Glutamatergic neuron (in vitro differentiated cells): ENCODE measurements at places on chromosomes 13 and 19.

DNA sequence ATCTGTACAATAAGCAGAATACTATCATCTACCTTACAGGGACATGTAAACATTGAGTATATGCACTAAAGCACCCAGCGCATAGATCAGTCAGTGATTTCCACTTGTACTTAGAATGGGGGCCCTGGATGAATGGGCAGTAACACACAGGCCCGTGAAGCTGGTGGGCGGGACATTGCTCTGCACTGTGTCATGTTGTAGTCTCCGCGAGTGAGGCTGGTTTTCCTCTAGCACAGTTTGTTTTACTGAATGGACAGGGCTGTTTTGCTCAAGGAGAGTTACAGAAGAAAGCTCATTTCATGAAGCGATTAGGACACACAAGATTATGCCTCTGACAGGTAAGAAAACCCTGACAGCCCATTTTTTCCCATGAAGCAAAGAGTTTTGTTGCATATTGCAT, 86.4 kb upstream of the SOX21 start:
- H3K27me3 ChIP-seq = peaks cover 1% of the 10 kb centered on the region
- H3K4me3 ChIP-seq = no peak overlapping the region
- no peaks in the 10 kb centered on the region for H3K36me3 ChIP-seq

DNA sequence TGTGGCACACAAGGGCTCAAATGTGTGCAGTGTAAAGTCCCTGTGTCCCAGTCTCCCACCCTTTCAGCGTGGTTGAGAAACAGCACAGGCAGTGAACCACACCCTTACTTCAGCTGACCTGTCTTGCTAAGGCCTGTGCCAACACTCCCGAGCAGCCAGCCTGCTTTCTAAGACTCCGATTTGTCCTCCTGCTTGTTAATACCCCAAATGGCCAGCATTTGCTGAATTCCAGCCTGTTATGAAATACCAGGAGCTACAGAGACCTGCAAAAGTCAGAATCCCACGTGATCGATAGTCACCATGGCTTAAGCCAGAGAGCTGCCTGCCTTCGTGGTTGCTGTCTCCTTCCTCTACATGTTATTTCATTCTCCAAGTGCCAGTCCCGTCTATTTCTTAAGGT, 200.5 kb downstream of the FGF9 start:
- H3K36me3 ChIP-seq = no peaks in the 10 kb centered on the region
- H3K27ac ChIP-seq = no peak overlapping the region
- peaks cover 11% of the 10 kb centered on the region for H3K4me1 ChIP-seq

DNA sequence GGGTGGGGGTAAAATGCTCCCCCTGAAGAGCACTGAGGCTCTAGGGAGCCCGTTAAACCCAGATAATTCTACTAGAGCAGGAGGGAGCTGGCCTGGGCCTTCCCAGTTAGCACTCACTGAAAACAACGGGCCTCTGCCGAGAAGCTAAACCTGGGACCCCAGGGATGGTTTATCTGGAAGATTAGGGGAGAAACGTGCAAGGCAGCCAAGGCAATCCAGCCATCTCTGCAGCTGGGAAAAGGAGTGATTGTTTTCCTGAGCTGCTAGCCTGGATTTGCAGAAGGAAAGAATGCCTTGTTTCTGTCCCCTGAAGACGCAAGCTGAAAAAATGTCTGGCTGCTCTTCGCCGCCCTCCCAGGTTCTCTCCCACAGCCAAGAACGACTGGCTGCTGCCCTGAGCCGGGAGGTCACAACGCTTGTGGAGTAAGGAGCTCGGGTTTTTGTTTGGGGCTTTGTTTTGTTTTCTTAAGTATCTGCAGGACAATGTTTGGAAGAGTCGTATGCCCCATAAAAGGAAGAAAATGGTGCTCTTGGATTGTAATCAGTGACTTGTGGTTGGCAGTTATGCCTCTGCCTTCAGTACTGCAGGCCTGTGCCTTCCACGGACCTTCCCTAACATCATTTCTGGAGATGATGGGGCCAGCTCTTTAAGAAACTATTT, 31.5 kb downstream of the COL4A2 start:
- no peak for DNase-seq
- no peak overlapping the region for H3K4me3 ChIP-seq
- no peak overlapping the region for H3K27ac ChIP-seq
- peaks cover 13% of the 10 kb centered on the region for H3K4me1 ChIP-seq

- DNase-seq = no peak
- H3K4me3 ChIP-seq = peak overlapping the region; percentile 75
- peaks cover 19% of the 10 kb centered on the region for H3K27me3 ChIP-seq
- H3K27ac ChIP-seq = peak overlapping the region; percentile 97
- H3K36me3 ChIP-seq = no peaks in the 10 kb centered on the region
Observed at GRCh38 chr19:30371161-30371836, 885 bp upstream of the ZNF536 start.

DNA sequence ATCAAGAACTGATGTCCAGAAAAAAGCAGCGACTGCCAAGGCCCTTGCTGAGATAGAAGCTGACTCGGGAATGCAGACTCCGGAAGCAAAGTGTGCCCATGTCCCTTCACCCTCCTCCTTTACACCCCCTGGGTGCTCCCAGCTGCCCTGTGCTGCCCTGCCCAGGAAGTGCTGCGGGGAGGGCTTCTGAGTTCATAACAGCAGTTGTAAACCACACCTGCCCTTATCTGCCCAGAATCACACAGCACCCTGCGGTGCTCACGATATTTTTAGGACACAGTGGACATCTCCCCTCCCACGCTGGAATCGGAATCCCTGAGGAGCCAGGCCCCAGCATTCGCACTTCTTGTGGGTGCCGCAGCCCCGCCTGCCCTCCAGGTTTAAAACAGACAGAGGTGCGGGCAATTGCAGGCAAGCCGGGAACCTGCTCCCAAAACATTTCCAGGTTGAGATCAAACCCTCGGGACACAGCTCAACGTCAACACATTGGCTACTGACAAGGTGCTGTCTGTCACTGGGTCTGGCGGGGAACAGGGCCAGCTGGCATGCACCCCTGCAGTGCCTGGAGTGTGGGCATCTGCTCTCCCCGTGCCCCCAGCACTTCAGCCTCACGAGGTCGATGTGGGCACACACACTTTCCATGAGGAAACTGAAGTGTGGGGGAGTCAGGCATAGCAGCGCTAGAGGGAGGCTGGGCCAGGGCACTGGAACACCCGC, 36.8 kb downstream of the RAB20 start:
- no peaks in the 10 kb centered on the region for H3K36me3 ChIP-seq
- H3K27me3 ChIP-seq = peaks cover 2% of the 10 kb centered on the region
- no peak overlapping the region for H3K27ac ChIP-seq
- H3K4me1 ChIP-seq = peaks cover 17% of the 10 kb centered on the region
- no peak for DNase-seq
- no peak overlapping the region for H3K4me3 ChIP-seq

DNA sequence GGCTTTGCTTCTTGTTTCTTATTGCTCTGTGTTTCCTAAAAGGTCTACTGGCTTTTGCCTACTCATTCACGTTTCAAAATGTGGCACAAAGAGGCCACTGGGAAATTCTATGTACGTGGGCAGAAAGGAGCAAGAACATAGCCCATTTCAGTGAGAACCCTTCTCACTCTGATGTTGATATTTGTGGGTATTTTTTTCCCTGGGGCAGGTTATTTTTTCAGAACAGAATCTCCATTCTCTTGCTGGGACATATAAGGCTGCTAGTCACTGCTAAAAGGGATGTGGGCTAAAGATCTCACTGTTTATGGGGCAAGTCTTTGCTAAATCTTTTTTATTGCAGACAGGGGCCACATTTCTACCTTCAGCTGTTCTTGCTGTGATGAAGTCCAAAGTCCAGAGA, 27.1 kb downstream of the EDNRB start:
- no peak for DNase-seq
- no peaks in the 10 kb centered on the region for H3K36me3 ChIP-seq
- H3K4me1 ChIP-seq = peaks cover 18% of the 10 kb centered on the region
- peak overlapping the region; percentile 19 for H3K27ac ChIP-seq
- peak overlapping the region; percentile 16 for H3K4me3 ChIP-seq
- H3K27me3 ChIP-seq = no peaks in the 10 kb centered on the region

DNA sequence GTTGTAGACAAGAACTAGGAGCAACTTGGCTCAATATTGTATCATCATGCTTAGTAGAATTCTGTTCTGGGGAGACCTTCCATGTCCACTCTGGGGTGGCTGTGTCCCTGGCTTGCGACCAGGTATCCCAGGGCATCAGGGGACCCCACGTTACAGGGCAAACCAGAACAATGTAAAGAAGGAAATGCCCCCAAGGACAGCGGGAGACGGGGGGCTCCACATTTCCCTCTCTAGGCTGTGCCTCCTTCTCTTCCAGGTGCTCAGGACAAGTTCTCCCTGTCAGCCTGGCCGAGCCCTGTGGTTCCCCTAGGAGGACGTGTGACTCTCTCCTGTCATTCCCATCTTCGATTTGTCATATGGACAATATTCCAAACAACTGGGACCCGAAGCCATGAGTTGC, 30.8 kb downstream of the LAIR2 start:
- peaks cover 5% of the 10 kb centered on the region for H3K27me3 ChIP-seq
- no peak overlapping the region for H3K4me3 ChIP-seq
- H3K27ac ChIP-seq = no peak overlapping the region
- H3K36me3 ChIP-seq = no peaks in the 10 kb centered on the region
- DNase-seq = no peak
